ENCODE measurements at places on chromosomes 16 and 17.

DNA sequence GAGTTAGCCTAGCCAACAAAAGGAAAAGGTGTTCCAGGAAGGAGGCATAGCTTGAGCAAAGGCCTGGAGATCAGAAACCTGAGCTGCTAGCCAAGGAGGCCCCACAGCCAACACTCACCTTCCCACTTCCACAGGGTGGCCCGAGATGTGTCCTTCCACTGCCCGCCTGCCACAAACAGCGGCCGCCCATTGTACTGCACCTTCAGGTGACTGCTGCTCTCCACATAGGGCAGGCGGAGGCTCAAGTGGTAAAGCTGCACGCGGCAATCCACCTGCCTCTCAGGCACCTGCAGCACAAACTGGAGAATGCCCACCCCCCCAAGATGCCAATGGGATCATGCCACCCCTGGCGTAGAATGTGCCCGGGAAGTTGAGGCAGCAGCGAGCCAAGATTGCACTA, 111.5 kb downstream of the RMI2 start:
- no peak for DNase-seq

GRCh38 chr17:2580661-2581060, 12.8 kb upstream of the PAFAH1B1 start:
- DNase-seq: no peak

GRCh38 chr17:21370430-21370829, 5.7 kb upstream of the KCNJ12 start:
- DNase-seq: no peak

- no peak for DNase-seq
Observed at GRCh38 chr17:76738468-76738850, 540 bp downstream of the MFSD11 start.

- DNase-seq: no peak
Observed at GRCh38 chr17:41614098-41614497, 1.5 kb upstream of the KRT16 start.

Measured in cortex of kidney (tissue), 1 donor.